ENCODE measurements at places on chromosomes 7 and 10. TPM values are rescaled to one million over a fixed set of nuclear protein-coding genes. Genes with fewer than 3 reads are reported as not detected.

DNA sequence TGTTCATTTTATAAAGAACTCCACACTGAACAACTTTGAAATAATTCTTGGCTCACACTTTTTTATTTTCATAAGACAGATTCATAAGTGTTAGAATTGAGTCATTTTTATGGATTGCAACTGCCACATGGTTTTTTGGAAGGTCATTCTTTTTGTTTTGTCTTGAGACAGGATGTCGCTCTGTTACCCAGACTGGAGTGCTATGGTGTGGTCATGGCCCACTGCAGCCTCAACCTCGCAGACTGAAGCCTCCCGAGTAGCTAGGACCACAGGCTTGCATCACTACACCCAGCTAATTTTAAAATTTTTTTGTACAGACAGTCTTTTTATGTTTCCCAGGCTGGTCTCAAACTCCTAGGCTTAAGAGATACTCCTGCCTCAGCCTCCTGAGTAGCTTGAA is 20.3 kb downstream of the BMS1 start:
- no peak for DNase-seq

GRCh38 chr10:515674-516073 is 173.8 kb downstream of the DIP2C start:
- DNase-seq = no peak

- DNase-seq = no peak
Measured at GRCh38 chr7:88062238-88062637, 128.2 kb downstream of the ADAM22 start.

DNA sequence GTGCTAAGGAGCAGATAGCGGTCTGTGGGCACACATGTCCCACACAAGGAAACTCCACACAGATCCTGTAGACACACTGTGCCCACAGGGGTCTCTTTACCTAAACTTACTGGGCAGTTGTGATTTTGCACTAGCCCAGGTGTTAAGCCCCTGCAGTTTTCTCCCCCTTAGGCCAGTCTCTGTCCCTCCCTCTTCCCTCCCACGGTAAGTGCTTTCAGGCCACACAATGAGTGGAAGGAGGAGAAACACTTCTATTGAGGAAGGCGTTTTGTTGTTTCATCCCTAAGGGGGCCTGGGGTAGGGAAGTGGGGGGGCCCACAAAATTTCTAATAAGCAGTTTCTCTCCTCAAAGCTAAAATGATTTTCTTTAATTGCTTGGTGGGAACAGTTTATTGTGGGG is 51.4 kb downstream of the FBXW4 start:
- DNase-seq = no peak

Gene ZSWIM8
- 43.1 TPM for total RNA-seq

- DNase-seq = no peak
Measured at GRCh38 chr7:67593794-67594193, 597.2 kb downstream of the TYW1 start.

Data from bronchial epithelial cell (primary cell).